ENCODE measurements at places on chromosomes 3 and 15. TPM values are rescaled to one million over a fixed set of nuclear protein-coding genes. Genes with fewer than 3 reads are reported as not detected.

LDHAL6B gene
- not detected for total RNA-seq

DZIP1L gene
- total RNA-seq, result 70.2 TPM

MGA gene
- 28.8 TPM for total RNA-seq

DNA sequence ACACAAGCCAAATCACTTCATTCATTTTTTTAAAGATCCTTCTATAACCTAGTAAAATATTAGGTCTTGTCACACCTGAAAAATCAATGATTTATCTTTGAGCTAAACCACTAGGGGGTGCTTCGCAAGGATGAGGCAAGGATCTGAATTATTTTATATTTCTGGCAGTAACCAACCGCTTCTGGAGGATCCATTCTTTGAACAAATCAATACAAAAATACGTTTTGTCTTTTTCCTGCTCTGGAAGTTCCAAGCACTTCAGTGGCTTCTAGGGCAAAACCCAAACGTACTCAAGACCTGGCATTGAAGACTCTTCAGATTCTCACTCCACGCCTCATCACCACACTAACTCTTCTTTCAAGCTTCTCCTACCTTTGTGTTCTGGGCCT lies 486 bp downstream of the LSG1 start:
- peak overlapping the region; percentile 61 for H3K4me3 ChIP-seq
- peaks cover 14% of the 10 kb centered on the region for H3K4me1 ChIP-seq
- no peak for DNase-seq

- no peak overlapping the region for H3K4me3 ChIP-seq
- no peak for DNase-seq
- H3K36me3 ChIP-seq, result peaks cover 7% of the 10 kb centered on the region
- no peaks in the 10 kb centered on the region for H3K27me3 ChIP-seq
- no peaks in the 10 kb centered on the region for H3K4me1 ChIP-seq
Measured at GRCh38 chr15:40744815-40745152, 10.3 kb downstream of the RMDN3 start.

- DNase-seq, result no peak
- no peak overlapping the region for H3K4me3 ChIP-seq
- no peaks in the 10 kb centered on the region for H3K4me1 ChIP-seq
- no peaks in the 10 kb centered on the region for H3K27me3 ChIP-seq
Measured at GRCh38 chr3:46338840-46339239, 15.1 kb upstream of the CCR2 start.

DNA sequence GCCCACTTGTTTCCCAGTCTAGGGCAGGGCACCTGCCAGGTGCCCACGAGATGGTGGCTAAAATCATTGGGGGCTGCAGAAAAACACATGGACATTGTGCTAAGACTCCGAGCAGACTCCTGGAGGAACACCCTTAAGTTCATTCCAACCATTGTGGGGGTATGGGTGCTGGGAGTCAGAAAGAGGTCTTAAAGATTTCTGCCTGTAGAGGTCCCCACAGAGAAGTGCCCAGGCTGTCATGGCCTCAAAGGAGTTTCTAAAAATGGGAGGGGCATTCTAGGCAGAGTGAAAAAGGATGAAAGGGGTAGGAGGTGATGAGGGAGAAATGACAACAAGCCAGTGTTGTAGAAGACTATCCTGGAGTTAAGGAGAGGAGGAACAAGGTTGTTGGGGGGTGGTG lies 17.1 kb downstream of the RBP1 start:
- no peaks in the 10 kb centered on the region for H3K27me3 ChIP-seq
- DNase-seq, result no peak
- H3K27ac ChIP-seq, result no peak overlapping the region
- no peaks in the 10 kb centered on the region for H3K36me3 ChIP-seq
